ENCODE measurements at places on chromosomes 6 and 20. TPM values are rescaled to one million over a fixed set of nuclear protein-coding genes. Genes with fewer than 3 reads are reported as not detected.

The GABRR2 gene
- total RNA-seq = 0.13 TPM

The DDX43 gene
- 1.3 TPM for total RNA-seq

The RIPPLY2 gene
- 0.51 TPM for total RNA-seq

The PAX1 gene
- not detected for total RNA-seq

The ASCC3 gene
- total RNA-seq = 32.7 TPM

The CYP24A1 gene
- total RNA-seq = not detected

The MAP3K7 gene
- 19.8 TPM for total RNA-seq

The TFEB gene
- total RNA-seq = 5.5 TPM

The OR2H1 gene
- total RNA-seq = under 0.01 TPM

The BNIP5 gene
- total RNA-seq = not detected

The PRPF6 gene
- total RNA-seq = 40.6 TPM

The NRSN1 gene
- not detected for total RNA-seq

The HRH3 gene
- total RNA-seq = not detected

The RCAN2 gene
- total RNA-seq = 0.26 TPM

The DOK5 gene
- total RNA-seq = not detected

The B3GALT4 gene
- total RNA-seq = 3.0 TPM

The RIPOR3 gene
- 0.13 TPM for total RNA-seq

The PLCB1 gene
- total RNA-seq = 13.1 TPM

The NT5E gene
- 123 TPM for total RNA-seq

The TFAP2D gene
- not detected for total RNA-seq

The WFDC10B gene
- not detected for total RNA-seq

The LAMP5 gene
- 1.0 TPM for total RNA-seq

The NQO2 gene
- total RNA-seq = 24.9 TPM

The PHACTR3 gene
- total RNA-seq = 3.2 TPM

The SAMD5 gene
- 0.51 TPM for total RNA-seq

The MYCT1 gene
- total RNA-seq = 120 TPM

The TMEM244 gene
- not detected for total RNA-seq

The CLPSL2 gene
- total RNA-seq = not detected

The BACH2 gene
- total RNA-seq = 4.3 TPM

The NINL gene
- total RNA-seq = 24.3 TPM

The MAS1 gene
- not detected for total RNA-seq
